ENCODE measurements at places on chromosomes 2 and 18.

DNA sequence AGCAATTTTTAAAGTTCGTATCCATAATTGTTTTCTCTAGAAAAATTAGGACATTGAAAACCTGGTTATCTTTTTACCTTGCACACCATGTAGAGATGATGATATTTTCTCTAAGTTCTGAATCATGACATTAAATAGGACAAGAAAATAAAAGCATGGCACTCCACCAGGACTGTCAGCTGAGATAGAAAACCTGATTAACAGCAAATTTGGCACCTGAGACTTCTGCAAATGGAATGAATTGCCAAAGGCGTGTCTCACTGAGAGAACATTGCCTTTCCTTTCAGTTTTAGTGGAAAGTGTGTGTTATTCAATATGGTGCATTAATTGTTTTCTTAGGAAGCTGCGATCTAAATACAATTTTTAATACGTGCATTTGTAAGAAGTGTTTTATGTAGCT is 164.7 kb downstream of the LRRC30 start:
- no peak for DNase-seq

DNA sequence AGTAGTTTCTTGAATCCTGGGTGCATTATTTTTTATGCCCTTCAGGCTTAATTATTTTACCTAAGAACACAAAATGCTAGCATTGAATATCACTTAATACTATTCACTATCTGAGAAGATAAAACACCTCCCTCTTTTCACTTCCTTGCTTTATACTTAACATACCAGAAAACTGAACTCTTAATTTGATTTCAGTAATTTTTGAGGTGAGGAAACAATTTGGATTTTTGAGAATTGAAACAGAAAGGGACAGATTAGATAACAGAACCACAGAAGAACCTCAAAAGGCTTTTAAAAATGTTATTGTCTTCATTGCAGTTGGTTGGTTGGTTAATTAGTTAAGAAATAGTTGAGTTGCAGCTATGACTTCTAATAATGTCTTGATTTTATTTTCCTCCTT is 69.5 kb downstream of the GPD2 start:
- DNase-seq = no peak

- no peak for DNase-seq
These were observed 38.7 kb upstream of the PTPN4 start for GRCh38 chr2:119721043-119721442.

GRCh38 chr18:23053776-23054457 is 81.4 kb upstream of the CABLES1 start:
- peak; percentile 11 for DNase-seq

DNA sequence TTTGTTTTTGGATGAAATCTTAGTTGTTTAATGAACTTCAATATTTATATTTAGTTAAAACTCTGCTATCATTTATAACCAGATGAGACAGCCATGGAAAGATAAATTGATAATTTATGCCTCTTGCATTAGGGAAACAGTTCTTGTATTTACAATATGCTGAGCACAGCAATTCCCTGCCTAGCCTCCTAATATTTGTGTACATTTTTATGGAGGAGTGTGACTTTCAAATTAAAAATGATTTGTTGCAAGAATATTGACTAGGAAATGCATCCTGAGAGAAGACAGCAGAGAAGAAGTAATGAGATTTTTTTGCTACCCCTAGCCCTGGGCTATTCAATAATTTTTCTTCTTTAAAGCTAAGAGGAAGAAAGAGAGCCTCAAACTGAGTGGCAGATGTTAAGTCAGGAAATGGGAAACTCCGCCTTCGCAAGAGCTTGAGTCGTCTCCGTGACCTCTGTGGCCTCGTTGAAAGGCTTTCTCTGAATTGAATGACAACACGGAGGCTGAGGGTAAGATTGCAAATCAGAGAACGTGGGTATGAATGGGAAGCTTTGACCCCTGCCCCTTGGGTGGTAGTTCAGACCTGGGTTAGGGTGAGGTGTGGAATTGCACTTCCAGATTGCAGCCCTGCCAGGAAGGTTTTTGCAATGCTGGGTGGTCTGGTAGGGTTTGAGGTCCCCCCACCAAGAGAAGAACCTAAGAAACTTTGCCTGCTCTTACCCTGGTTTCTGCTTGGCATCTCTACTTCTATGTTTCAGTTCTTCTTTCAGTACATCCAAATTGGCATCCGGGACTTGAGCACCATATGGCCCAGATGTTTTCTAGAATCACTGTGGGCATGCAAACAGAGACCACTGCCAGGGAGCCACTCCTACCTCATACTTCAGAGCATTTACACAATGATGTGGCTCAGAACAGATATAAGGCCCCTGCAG is 210.3 kb upstream of the RBMS1 start:
- no peak for DNase-seq

DNA sequence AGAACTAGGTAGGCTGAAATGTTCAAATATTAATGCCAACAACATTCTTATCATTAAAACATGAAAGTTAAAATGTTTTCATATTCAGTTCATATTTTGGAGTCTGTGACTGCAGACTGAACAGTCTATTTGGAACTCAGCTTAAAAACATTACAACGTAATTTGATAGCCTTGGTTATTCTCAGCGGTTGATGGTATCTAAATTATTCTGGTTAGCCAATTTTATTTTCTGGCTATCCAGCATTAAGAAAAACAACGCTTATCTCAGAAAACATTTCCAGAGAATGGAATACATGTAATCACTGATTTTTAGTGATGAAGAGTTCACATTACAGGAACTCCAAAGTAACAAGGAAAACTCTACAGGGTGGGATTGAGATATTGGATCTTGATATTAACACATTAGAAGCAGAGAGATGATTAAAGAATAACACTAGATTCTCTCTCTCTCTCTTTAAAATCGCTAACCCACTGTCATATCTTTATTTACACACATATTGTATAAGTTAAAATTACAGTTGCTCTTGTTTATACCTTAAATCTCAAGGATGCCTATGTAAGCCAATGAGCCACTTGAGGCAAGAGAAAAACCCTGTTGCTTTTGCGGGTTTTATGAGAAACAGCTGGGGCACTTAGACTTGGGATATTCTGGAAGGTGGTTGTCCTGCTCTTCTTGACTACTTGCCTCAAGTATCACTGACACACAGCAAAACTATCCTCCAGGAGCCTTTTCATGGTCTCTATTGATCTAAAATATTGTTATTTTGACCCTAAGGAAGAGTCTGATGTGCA is 84.9 kb downstream of the ICOS start:
- DNase-seq = no peak

- no peak for DNase-seq
These were observed 58.2 kb upstream of the CD28 start for GRCh38 chr2:203648273-203648672.

DNA sequence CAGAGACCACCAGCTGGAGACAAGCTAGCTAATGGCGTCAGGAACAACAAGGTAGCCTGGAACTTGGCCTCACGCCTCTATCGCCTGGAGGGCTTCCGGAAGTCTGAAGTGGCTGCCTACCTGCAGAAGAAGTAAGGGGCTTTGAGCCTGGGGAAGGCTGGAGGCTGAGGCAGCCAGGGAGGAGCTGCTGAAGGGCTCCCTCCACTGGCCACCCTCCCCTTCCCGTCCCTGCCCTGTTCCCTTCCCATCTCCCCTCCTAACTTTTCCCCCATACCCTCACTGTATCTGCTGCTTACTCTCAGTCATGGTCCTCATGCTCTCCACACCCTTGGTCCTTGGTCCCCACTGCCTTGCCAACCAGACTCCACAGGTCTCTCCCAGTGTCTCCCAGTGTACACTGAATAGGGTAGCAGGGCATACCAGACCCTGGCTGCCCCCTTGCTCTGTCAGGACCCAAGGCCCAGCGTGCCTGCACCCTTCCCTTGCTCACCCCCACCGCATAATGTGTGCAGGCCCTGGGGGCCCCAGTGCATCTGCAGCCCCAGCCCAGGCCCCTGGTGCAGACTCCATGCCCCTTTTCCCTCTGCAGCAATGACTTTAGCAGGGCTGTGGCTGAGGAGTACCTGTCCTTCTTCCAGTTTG is 18.8 kb downstream of the PSD4 start:
- DNase-seq = no peak

DNA sequence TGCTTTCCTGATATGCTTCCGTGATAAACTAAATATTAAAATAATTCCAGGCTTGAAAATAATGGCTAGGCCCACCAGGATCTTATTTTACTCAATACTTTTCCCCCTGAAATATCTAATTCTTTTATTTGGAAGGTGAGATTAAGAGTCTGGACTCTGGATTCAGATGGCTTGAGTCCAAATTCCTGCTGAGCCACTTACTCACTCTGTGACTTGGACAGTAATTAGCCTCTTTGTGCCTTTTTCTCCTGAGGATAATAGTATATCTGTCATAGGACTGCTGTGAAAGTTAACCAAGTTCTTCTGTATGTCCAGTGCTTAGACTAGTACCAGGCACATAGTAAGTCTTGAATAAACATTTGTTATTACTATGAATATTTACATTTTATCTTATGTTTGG is 127.3 kb upstream of the ERBB4 start:
- no peak for DNase-seq

DNA sequence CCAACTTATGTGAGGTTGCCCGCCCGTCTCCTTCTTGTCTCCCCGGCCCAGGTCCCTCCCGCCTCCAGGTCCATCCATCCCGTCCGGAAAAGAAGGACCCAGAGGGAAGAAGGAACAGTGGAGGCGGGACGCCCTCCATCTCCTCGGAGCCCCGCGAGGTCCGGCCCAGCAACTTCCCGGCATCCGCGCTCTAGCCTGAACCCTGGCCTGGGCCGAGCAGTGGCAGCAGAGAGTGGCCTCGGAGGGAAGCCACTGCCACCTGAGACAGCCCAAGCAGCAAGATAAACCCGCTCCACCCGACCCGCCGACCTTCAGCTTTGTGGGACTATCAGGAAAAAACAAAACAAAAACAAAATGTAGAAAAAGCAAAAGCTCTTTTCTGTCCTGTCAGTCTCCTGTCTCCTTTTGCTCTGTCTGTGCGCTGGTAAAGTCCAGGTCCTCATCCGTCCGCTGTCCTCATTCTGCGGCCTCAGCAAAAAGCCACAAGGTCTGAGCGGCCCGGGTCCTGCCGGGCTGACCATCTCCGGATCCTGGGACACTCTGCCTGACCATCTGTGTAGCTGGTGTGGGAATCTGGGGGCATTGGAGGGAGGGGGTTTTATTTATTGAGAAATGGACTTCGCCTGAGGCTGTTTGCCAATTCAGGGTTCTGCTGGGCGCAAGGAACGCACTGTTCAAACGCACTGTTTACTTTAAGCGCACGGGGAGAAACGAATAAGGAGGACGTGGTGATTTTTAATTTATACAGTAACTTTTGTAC is 3.1 kb downstream of the DLX1 start:
- no peak for DNase-seq

GRCh38 chr18:41666231-41666630 is 288.8 kb upstream of the PIK3C3 start:
- DNase-seq = no peak

GRCh38 chr2:136891100-136891499 is 125.8 kb downstream of the THSD7B start:
- no peak for DNase-seq

- DNase-seq = no peak
These were observed 28.2 kb downstream of the LPIN2 start for GRCh38 chr18:2984703-2985261.

DNA sequence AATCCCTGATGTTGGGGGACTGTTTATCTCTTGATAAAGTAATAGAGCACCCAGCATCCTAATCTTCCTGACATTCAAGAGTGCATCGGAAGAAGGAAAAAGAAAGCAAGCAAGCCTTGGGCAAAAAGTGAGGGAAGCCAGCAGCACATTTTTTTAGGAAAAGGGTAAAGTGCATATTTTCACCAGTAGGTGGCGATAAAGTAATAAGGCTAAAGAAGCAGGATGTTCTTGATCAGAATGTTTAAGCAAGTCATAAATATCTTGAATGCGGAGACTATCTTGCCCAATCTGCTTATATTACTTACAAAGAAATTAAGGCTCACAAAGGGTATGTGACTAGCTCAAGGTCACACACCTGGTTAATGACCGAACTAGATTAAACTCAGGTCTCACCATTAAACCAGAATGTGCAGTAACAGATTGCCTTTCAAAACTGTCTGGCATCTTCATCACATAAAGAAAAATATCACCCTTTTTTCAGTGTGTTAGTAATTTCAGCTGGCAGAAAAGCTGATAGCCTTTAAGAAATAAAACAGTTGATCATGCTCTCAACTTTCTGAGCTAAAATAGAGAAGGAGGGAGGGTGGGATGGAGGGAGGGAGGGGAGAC is 83.8 kb downstream of the VIT start:
- peak; percentile 17 for DNase-seq

GRCh38 chr2:224126440-224126839 is 87.4 kb upstream of the SERPINE2 start:
- no peak for DNase-seq

DNA sequence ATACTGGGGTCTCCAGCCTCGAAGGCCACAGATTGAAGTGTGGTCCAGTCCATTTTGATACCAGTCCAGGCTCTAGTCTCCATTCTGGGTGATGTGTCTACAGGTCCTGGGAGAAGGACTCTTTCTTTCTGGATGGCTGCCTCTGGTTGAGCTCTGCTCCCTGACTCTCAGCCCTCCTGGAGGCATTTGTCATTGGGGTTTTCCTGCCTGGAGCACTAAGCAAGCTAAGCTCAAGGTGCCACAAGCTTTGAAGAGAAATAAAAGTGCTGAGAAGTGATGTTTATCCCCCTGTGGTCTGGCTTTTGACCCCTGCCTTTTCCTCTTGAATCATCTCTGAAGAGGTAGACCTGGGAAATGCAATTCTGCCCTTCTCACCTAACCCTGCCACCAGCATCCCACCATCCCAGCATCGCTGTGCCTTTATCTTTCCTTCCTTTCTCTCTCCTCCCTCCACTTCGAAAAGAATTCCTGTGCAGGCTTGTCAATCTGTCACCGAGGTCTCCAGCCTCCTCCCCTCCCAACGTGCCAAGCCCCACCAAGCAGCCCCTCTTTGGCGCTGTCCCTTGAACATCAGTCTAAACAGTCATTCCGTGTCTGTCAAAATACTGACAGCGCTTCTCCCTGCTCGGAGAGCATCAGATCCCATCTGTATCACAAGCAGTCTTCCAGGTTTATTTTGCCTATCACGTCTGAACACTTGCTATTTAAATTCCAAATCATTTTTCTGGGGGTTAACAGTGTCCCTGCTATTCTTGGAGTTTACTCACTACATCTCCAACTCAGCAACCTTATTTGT is 334.6 kb upstream of the SLC14A2 start:
- DNase-seq = no peak

- no peak for DNase-seq
These were observed 15.7 kb downstream of the CCDC85A start for GRCh38 chr2:56199492-56199891.

DNA sequence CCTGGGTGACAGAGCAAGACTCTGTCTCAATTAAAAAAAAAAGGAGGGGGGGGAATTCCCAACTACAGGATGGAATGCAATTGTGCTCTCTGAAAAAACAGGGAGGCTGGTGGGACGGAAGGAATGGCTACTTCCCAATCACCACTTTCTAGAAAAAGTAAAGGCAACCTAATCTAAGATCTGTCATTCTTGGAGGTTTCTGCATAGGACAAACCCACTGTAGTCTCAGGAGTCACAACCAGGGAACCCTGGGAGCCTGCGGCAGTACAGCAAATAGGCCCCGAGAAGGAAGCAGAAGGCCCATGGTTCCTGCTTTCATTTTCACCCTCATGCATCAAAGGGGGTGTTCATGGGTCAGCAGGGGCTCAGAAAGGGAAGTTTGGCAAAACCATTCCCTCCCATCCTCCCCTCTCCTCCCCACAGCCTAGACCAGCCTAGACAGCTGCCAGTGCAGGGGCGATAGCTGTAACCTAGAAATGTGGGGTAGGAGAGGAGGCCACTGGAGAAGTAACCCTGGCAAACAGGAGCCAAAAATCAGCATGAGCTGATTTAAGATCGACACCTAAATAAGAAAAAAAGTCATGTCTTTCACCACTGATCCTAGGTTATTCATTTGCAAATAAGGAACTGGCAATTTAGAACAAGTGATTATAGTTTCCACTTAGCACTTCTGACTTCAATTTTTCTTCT is 48.0 kb downstream of the TRABD2A start:
- DNase-seq = no peak

GRCh38 chr2:241680827-241681599 is 5.6 kb downstream of the DTYMK start:
- no peak for DNase-seq
